ENCODE measurements at places on chromosomes 13 and 19. TPM values are rescaled to one million over a fixed set of nuclear protein-coding genes. Genes with fewer than 3 reads are reported as not detected.

POLR2I gene
- total RNA-seq: 48.1 TPM

DNA sequence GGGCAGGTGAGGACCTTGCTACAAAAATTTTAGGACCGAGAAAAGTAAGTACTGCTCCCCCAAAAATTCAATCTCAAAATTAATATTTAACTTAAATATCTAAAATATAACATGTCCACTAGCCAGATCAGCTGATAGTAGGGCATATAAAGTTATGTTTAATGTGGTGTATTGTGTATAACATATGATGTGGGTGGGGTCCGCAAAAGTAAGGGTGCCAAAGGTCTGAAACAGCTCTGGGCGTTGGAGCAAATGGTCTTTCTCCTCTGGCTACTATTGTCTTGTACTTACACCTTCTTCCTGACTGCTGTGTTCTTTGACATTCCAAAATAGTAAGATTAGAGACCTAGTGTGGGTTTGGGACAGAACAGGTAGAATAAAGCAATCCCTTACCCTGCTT, 41.2 kb downstream of the HTR2A start:
- DNase-seq: no peak

- DNase-seq: no peak
These were observed 66.8 kb upstream of the RNF113B start for GRCh38 chr13:98243929-98244272.

GRCh38 chr19:19563348-19563848, 25.3 kb downstream of the CILP2 start:
- DNase-seq: no peak

OR4F17 gene
- not detected for total RNA-seq

ZNF560 gene
- not detected for total RNA-seq

GRCh38 chr13:33617055-33617454, 200.9 kb upstream of the RFC3 start:
- no peak for DNase-seq

DNA sequence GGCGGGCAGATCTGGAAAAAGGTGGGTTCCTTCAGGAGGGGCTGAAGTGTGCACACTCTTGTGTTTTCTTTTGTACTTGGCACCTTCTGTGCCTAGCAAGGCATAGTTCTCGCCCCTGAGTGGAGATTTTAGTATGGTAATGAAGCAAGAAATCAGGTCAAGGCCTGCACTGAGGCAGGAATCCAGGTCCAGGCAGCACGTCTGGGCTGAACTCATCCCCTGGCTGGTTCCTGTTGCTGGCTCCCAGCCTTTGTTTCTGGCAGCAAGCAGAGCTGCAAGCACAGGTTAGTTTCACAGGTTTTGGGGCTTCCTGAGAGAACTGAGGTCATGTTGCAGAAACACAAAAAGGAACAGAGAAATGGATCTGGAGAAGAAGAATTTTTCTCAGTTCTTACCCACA, 21.2 kb downstream of the SIGLEC7 start:
- DNase-seq: no peak

DNA sequence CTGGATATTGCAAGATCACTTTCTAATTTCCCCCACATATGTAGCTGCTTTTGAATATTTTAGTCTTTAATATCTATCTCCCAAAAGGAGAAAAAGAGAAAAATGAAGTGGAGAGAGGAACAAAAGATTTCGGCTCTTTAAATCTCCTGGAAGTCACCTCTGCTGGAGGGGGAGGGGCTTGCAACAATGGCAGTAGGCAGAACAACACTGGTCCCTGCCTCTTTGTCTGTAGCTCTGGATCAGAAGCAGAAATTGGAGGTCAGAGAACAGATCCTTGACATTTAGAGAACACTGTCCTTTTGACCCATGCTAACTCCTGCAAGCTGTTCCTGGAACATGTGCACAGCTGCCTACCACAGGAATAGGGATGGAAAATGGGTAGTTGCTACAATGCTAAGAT, 86.7 kb upstream of the GPR12 start:
- no peak for DNase-seq

PALM gene
- total RNA-seq: 75.1 TPM

ZNF534 gene
- 1.1 TPM for total RNA-seq

CEACAM18 gene
- total RNA-seq: not detected

CD177 gene
- total RNA-seq: 2.1 TPM

ZNF112 gene
- total RNA-seq: 8.0 TPM

COX7A1 gene
- 172 TPM for total RNA-seq

SPC24 gene
- total RNA-seq: 1.1 TPM

ZNF878 gene
- 0.45 TPM for total RNA-seq

DNA sequence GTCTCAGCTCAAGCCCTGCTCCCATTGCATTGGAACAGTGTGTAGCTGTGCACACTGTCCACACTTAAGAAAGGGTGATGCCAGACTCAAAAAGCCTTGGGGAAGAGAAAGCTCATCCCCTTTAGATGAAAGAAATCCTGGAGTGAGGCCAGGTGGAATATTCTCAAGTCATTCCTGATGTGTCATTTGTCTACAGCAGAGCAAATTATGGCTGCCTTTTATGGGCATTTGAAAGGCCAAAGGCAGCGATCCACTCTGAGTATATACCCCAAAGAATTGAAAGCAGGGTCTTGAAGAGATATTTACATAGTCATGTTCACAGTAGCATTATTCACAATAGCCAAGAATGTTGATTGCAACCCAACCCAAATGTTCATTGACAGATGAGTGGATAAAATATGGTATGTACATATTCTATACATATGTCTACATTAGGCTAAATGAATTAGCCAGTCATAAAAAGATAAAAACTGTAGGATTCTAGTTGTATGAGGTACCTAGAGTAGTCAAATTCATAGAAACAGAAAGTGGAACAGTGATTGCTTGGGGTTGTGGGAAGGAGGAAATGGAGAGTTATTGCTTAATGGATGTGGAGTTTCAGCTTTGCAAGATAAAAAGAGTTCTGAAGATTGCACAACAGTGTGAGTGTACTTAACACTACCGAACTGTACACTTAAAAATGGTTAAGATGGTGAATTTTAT, 214.9 kb downstream of the KCNRG start:
- DNase-seq: no peak

GRCh38 chr13:90889906-90890834, 457.3 kb upstream of the MIR17HG start:
- no peak for DNase-seq

Measured in aorta (tissue), 5 donors.